ENCODE measurements at places on chromosomes 12 and 14.

DNA sequence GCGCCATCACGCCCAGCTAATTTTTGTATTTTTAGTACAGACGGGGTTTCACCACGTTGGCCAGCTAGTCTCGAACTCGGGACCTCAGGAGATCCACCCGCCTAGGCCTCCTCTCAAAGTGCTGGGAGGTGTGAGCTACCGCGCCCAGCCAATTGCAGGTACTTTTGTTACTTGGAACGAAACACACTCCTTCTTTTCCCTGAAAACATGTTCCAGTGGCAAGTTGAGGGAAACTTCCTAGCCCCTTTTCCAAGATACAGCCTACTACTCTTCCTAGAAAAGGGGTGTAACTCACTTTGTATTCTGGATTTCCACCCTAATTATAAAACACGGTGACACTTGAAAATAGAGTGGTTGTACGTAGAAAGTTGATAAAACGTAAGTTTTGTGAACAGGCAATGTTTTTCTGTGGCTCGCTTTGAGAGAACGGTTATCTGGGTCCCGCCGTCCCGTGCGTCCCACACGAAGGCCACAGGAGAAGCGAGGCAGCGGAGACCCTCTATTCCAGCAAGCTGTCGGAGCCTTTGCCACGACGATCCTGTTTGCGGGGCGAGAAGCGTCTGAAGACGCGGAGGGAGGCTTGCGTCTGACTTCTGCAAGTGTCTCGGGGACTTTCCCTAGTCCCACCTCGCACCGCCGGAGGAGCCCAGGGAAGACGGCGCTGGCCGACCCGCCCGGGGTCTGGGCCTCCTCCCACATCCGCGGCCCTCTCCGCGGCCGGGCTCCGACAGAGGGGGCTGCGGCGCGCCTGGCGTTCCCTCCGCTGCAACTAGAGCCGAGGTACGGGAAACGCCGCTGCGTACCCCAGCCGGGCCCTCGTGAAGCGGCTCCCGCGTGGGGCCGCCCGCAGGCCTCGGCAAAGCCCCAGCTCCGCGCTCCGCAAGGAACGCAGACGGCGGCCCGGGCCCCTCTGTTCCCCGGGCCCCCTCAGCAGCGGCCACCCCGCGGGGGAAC lies 745 bp downstream of the CDCA4 start:
- no peak for DNase-seq

DNA sequence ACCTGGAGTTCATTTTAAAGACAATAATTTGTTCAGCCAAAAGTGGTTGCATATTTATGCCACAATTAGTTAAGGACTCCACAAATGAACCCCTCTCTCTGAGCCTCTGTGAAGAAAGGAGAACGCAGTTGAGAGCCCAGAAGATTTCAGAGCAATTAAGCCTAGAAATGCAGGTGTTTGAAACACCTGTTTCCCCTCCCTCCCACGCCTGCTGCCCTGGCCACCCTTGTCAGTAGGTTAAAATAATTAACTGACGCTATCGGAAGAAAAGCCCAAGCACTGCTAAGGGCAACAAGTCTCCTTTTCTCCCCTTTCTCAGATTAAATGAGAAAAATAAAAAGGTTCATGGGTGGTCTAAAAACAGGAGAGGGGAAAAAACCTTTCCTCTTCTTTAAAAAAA lies 99.2 kb downstream of the PPM1A start:
- DNase-seq = no peak

DNA sequence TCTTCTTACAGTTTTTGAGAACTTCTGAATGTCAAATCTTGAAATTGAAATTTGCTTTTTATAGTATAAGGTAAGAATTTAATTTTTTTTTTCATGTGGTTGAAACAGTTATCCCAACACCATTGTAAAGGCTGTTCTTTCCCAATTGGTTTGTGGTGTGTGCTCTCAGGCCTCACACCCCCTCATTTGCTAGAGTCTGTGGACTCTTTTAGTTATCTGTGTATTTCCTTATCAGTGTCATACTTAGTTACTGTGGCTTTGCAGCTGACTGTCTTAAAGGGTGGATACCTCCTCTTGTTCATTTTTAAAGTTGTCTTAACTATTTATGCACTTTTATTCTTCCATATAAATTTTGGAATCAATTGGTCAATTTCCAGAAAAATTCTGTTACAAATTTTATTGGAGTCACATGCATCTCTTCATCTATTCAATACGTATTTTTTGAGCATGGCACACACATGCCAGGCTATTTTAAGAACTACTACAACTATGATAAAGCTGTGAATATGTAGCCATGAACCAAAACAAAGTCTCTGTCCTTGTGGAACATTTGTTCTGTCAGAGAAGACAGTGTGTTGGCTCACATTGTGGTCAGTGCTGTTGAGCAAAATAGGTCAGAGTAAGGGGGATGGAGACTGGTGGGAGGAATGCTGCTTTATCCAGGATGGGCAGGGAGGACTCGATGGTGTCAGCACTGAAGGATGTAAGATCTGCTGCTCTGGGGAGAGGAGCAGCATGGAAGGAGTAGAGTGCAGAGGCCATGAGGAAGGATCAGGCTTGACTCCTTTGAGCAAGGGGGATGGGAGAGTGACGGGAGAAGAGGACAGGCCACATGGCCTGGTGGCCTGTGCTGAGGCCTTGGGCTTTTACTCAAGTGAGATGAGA lies 24.1 kb downstream of the FGF23 start:
- no peak for DNase-seq

DNA sequence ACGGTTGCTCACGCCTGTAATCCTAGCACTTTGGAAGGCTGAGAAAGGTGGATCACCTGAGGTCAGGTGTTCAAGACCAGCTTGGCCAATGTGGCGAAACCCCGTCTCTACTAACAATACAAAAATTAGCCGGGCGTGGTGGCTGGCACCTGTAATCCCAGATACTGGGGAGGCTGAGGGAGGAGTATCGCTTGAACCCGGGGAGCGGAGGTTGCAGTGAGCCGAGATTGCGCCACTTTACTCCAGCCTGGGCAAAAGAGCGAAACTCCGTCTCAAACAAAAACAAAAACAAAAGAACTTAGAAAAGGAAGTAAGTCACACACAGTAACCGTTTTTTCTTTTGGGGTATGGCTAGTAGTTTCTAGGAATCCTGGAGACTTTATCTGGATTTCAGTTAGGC lies 1.7 kb upstream of the PALS1 start:
- DNase-seq = no peak

DNA sequence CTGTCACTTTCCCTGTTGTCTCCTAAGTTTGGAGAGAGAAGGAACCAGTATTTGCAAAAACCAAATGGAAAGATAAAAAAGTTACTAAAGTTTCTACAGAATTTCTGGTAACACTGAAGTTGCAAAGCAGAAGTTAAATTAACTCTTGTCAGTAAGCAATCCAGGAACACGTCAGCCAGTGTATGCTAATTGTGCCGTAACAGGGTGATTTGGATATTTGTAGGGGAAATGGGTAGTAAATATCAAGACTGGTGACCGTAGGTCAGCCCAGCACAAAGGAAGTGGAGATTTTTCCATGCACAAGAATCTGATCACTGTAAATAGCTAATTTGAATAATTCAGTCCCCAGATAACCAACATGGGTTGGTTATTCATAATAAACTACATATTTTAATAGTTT lies 2.3 kb downstream of the CDKN1B start:
- no peak for DNase-seq

GRCh38 chr12:92951006-92951405 lies 21.9 kb upstream of the EEA1 start:
- DNase-seq = no peak

GRCh38 chr12:20602641-20603391 lies 92.3 kb upstream of the SLCO1C1 start:
- no peak for DNase-seq

DNA sequence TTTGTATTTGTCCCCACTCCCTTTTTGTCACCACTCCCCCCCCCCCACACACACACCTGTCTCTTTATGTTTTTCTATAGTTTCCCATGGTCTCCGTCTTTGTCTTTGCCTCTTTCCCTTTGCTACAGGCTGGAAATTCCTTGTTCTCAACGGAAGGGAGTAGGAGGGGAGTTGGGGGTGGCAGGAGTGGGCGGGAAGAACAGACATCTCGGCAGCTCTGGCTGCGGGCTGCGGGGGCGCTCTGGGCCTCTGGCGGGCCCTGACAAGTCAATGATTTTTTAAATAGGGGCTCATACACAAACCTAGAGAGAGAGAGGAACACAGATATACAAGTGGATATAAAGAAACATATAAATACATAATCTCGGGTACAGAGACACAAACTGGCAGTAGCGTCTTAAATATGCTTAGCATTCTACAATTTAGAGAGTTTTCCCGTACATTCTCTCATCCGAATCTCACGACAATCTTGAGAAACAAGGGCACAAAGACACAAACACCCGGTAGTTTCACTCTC lies 2.4 kb upstream of the NAB2 start:
- DNase-seq = no peak

DNA sequence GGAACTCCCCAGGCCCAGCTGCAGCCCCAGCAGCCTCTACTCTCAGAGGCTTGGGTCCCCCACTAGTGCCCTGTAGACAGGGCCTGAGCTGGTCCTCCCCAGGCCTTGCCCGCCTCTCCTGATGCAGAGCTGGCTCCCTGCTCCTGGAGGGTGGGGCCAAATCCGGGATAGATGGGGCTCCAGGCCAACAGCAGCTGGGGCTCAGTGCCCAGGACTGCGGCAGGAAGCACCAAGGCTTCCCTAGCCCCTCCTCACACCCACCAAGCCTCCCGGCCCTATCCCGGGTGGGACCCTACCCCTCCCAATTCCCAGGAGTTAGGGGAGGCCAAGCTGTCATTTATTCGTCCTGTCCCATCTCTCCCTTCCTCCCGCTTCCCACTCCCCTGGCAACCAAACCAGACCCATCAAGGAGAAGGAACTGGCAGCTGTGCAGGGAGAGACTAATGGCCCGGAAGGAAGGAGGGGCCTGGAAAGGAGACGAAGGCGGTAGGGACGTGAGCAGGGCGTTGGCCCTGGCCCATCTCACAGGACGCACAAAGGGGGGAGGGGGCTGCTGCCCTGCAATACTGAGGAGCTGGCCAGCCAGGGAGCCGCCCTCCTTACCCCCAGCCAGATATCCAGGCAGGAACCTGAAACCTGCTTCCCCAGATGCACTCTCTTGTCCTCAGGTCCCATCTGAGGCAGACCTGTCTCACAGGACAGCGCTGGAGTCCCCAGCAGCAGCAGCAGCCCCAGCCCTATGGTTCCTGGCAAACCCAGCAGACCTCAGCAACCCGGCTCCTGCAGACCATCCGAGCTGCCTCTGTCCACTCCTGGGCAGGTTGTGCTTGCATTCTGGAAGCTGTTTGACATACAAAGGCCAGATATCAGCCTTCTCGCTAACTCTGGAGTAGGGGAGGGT lies 1.6 kb upstream of the PRPH start:
- DNase-seq = no peak

- DNase-seq = no peak
Observed at GRCh38 chr12:57476993-57477709, 2.5 kb downstream of the ARHGAP9 start.

- DNase-seq = peak; percentile 68
Observed at GRCh38 chr12:123905319-123905925, 67.2 kb downstream of the CCDC92 start.

- DNase-seq = no peak
Observed at GRCh38 chr14:81472096-81472800, 61.4 kb downstream of the SEL1L start.

- no peak for DNase-seq
Observed at GRCh38 chr14:104509673-104510072, 69.9 kb upstream of the C14orf180 start.

GRCh38 chr14:32633224-32633859 lies 304.2 kb downstream of the AKAP6 start:
- no peak for DNase-seq

GRCh38 chr12:132493482-132494178 lies 3.7 kb downstream of the FBRSL1 start:
- no peak for DNase-seq

GRCh38 chr12:128852026-128852698 lies 1.1 kb upstream of the GLT1D1 start:
- DNase-seq = no peak

GRCh38 chr12:26627335-26627734 lies 205.7 kb downstream of the ITPR2 start:
- no peak for DNase-seq

DNA sequence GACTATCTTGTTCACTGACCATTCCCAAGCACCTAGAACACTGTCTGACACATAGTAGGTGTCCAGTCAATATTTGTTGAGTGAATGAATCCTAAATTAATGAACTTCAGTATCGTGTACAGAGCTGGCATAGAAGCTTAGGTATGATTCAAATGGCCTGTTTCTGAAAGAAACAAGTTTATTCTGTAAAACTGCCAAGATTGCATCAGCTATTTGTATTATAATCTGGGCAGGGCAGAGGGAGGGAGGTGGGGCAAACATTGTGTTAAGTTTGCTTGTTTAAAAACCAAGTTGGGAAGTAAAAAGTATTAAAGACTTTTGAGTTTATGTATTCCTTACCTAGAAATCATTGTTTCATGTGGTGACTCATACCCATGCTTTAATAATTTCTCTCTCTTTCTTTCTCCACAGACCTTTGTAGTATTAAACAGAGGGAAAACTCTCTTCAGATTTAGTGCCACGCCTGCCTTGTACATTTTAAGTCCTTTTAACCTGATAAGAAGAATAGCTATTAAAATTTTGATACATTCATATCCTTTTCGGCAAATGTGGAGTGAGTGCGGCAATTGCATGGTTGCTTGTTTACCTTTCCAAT lies 92.8 kb downstream of the SCN8A start:
- no peak for DNase-seq

- DNase-seq = no peak
Observed at GRCh38 chr12:75638792-75639191, 127.4 kb upstream of the KRR1 start.

GRCh38 chr12:53974084-53975063 lies at the start of gene HOTAIR:
Gene HOTAIR (minus strand): TSS chr12:53974954.
- no peak for DNase-seq

DNA sequence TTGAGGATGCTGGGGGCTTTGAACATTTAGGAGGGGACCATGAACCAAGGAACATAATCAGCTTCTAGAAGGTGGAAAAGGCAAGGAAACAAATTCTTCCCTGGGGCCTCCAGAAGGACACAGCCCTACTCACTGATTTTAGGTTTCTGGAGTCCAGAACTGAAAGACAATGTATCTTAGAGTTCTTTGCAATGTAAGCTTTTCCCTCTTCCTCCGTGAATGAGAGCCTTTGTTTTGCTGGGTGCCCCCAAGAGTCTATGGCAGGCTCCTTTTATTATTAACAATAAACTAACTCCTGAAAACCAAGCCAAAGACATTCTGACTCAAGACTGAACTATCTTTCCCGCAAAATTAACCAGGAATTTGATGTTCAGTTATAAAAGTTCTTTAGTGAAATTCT lies 204.1 kb downstream of the STXBP6 start:
- no peak for DNase-seq

- DNase-seq = no peak
Observed at GRCh38 chr14:96307434-96307833, 51.4 kb downstream of the BDKRB1 start.

DNA sequence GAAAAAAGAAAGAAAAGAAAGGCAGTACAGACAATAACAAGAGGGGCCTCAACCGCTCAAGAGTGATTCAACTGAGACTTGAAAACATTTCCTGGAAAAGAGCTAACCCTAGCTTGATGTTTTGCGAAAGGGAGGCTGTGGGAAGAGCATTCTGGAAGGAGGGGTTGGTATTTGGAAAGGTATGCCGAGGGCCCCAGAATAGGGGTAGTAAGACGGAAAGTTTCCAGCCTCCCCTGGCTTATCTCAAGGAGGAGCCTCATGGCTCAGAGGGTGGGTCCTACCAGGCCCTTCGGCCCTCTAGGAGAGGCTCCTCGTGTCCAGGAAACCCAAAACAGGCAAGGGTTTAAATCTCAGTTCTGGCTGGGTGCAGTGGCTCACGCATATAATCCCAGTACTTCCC lies 8.4 kb downstream of the RNU4-2 start:
- DNase-seq = no peak

Data from AG04450 (cell line).